ENCODE measurements at places on chromosomes 11 and 22.

DNA sequence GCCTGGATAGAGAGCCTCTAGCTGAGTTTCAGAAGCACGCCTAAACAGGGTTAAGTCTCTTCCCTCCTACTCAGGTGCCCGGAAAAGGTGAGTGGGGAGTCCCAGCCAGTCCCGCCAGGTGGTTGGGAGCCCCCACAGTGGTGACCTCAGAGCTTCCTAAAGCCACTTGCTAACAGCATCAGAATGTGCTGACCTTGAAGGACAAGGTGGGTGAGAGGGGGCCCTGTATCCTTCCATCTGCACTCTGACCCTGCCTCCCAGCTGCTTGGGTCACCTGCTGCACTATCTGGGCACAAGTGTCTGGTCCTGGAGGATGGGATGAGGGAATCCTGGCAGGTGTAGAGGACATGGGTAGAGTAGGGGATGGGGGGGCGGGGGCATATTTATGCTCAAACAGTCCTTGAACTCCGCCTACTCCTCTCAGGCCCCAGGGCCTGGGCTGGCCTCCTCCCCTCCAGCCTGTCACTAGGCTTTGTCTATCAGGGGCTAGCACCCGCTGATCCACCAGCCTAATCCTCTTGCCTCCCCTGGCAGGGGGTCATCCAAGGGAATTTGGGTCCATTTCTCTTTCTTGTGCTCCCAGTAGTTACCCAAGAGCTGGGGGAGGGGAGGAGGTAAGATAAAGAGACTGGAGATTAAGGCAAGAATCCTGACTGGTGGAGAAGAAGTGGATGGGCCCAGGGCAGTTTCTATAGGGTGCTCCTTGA lies 3.4 kb downstream of the USP2 start:
- no peak for DNase-seq

GRCh38 chr11:134670247-134670782 lies 258.3 kb upstream of the B3GAT1 start:
- DNase-seq: no peak

GRCh38 chr11:28529540-28530410 lies 421.6 kb downstream of the METTL15 start:
- DNase-seq: no peak

GRCh38 chr11:21323617-21324016 lies 654.2 kb downstream of the NELL1 start:
- DNase-seq: no peak

DNA sequence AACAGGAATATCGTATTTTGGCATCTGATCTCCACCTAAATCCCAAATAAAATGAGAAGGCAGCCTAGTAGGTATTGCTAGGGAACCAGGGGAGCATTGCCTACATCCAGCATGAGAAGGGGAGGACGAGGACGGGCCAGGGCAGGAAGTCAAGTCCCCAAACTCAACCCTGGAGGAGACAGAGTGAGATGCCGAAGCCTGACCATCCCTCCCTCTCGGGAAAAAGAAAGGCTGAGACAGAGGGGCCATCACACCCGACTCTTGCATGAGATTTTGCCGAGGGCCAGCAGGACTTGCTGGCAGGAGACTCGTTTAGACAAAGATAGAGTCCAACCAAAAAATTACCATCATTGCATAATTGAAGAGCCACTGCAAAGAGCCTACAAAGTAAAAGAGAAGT lies 50.2 kb upstream of the SPATA19 start:
- no peak for DNase-seq

DNA sequence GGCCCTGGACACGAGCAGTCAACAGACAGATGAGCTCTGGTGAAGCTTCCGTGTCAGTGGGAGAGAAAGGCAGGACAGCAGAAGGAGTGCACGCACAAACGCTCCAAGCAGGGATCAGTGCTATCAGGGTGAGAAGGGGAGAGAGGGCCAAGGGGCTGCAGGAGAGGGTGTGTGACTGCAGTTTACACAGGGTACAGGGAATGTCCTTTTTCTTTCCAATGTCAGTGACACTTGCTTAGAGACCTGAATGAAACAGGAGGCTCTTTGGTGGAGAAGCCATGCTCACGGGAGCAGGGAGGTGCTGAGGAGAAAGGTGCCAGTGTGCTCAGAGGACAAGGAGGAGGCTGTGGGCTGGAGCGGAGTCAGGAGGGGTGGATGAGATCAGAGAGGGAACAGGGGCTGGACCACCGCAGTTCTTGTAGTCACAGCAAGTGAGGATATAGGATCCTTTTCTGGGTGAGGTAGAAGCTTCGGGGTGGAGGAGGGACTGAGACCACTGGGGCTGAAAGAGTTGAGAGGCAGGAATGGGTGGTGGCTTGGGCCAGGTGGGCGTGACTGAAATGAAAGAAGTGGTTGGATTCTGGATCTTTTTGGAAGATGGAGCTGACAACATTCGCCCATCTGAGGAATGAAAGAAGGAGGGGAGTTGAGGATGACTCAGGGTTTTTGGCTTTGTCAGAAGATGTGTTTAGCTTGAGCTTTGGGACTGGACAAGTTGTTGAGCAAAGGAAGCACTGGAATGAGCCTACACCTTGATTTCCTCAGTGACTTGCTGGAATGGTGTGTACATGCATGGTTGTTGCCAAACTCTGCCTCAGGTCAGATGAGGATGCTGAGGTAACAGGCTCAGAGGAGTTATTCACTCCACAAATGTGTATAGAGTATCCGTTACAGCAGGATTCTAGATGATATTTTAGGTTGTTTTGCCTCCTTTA lies 87.9 kb downstream of the ADAMTS15 start:
- no peak for DNase-seq

GRCh38 chr22:23238707-23239106 lies 58.4 kb downstream of the BCR start:
- no peak for DNase-seq

DNA sequence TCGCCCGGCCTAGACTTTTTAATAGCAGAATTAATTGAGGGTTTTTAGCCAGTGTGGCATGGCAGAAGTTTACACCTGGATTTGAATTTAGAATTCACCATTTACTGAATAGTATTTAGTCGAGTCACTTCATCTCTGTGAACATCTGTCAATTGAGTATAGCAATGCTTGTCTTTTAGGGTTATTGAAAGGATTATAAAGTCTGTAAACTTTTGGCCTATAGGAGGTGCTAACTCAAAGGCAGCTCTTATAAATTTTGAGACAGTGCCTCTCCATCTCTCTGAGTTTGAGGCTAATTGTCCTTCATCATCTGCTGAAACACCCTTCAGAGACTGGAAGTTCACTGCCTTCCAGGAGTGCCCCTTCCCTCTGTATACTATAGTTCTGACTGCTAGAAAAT lies 205.0 kb downstream of the NELL1 start:
- DNase-seq: no peak

GRCh38 chr11:84566671-84567070 lies 1060.5 kb downstream of the DLG2 start:
- DNase-seq: no peak

GRCh38 chr22:22520020-22520656 lies at the start of gene ZNF280A:
ZNF280A (minus strand) TSS chr22:22520270; CDS start chr22:22515630, 4,640 bp downstream.
- no peak for DNase-seq

DNA sequence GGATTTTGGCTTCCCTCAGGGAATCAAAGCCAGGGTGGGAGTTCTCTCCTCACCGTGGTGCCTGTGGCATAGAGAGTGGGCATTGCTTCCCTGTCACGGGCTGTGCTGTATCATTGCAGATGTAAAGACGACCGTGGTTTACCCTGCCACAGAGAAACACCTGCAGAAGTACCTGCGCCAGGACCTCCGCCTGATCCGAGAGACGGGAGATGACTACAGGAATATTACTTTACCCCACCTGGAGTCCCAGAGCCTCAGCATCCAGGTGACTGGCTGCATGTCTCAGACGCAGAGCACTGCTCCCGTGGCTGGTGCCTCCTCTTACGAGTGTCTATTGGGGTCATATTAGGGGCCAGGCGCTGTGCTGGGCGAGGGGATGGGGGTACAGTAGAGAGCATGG lies 24.2 kb upstream of the ST3GAL4 start:
- no peak for DNase-seq

All from stimulated activated CD4-positive, alpha-beta T cell treated with anti-CD3 and anti-CD28 coated beads, Interleukin-12 subunit alpha, Interleukin-12 subunit beta, amount 100 ng/mL, for 24 hours (primary cell).